ENCODE measurements at places on chromosomes 3 and 15.
A peak's percentile ranks its signal among the peaks of the same experiment; 100 is the strongest.

GRCh38 chr3:39268549-39268900 is 11.3 kb downstream of the CX3CR1 start:
- no peak for DNase-seq

DNA sequence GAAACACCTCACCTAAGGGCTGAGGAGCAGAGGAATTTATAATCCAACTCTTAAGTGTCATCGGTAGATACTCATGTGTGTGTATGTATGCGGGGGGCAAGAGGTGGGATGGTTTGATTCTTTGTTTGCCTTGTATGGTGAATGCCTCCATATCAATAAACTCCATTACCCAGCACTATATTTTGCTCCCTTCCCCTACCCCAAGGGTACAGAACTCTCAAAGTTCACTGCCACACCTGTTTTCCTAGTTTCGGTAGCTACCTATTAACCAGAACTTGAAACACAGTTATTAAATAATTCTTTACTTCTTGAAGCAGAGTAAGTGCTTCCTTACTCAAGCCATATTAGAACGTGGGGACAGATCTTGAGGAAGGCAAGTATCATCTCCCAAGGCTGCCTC is 400.8 kb upstream of the SUCLG2 start:
- DNase-seq = no peak

DNA sequence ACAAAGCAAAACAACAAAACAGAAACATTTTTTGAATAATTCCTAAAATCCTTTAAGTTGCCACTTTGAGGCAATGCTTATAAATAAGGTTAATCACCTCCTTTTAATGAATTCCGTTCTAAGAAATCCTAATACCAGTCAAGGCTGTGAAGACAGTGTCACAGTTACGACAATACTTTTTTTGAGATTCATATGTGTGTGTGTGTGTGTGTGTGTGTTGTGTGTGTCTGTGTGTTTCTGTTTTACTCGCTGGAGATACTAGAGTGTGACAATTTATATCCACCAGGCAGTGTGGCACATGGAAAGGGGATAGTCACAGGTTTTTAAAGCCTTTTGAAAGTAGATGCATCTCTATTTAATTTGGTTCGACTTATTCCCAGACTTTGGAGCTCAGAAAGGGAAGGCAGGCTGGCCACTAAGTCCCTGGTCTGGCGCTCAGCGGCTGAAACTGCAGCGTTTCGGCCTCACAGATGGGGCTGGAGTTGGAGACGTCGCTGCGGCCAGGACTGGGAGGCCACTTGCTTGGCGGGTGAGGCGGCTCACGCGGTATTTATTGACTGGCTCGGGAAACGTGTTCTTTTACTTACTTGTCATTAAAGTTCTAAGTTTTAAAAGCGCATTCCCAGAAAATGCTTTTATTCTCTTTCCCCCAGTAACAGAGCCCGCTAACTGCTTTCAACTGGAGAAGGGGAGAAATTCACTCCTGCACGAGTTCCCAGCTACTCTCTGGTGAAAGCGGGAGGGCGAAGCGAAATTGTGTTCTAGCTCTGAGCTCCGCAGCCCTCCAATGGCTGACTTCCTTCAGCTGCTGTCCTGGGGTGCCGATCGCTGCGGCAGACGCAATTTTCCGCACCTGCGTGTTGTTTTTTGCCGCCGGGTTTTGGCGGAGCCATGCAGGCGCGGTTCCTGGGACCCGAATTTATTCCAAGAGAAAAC is 13.7 kb downstream of the ZIC1 start:
- no peak for DNase-seq

- DNase-seq = no peak
Measured at GRCh38 chr15:38809621-38810020, 245.0 kb upstream of the RASGRP1 start.

GRCh38 chr15:101156061-101156460 is 95.8 kb downstream of the CHSY1 start:
- no peak for DNase-seq

DNA sequence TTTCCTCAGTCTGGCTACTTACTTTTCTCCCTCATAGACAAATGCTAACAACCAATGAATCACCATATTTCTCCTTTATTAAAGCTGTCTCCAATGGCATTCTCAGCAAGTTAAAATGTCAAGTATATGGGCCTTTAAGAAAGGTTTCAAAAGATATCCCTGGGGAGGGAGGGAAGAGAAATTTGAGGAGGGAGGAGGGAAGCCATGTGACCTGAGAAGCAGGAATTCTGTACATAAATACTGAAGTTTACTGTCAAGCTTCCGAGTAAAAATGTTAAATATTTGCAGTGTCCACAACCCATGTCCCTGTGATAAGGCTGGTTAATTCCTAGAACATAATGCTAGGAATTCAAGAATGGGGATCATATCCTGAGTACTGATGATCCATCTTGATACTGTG is 175.9 kb downstream of the CNTN4 start:
- no peak for DNase-seq

GRCh38 chr3:119084371-119085069 is 49.9 kb upstream of the IGSF11 start:
- no peak for DNase-seq

DNA sequence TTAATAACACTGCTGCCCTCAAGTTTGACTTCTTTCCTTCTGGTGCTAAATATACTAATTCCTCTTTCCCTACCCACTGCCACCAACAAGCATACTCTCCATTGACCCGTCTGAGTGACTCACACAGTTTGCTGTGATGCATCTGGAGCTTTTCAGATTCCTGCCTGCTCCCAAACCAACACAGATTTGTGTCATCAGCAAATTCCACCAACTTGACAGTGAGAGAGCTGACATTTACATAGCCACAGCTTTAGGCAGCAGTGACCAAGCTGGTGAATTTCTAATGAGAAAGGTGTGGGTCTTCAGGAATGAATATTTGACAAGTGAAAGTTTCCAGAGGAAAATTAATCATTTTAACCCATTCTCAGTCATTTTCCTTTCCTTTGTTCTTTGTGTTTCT is 96.5 kb upstream of the PRICKLE2 start:
- DNase-seq = no peak

DNA sequence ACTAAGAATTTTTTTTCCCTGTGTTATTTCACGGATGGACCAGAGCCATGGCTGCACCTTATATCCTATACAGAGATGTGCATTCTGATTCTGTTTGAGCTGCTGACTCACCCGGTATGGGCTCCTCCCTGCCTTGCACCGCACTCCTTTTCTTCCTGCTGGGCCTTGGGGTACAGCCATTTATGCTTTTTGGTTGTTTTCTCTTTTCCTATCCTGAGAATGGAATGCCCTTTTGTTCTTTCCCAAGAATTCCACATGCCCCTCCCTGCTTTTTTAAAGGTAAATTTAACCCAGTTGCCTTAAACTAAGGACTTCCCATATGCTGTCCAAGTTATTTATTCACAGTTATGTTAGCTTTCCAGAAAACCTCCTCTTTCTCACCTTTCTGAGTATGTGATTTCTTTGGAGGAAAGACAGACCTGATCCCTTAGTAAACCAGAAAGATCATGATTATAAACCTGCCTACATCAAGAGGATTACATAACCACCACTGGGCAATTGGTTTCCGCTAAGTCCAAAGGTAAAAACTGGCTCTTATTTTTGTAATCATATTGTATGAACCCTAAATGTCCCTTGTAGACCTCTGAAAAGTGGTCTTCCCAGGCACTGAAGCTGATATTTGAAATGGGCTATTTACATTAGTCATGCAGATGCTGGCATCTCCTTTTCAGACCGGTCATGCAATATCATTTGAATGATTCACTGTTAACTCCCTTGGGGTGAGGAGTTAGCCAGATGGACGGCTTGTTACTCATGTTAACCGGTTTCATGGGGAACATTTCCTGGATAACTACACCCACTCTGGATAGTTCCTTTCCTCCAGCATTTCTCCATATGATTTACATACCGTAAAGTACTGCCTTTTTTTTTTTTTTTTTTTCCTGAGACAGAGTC is 45.5 kb downstream of the TMOD3 start:
- no peak for DNase-seq

GRCh38 chr3:190070622-190071347 is 49.9 kb downstream of the P3H2 start:
- DNase-seq = no peak

- peak; percentile 33 for DNase-seq
Measured at GRCh38 chr3:143120716-143121240, 1.2 kb downstream of the CHST2 start.

DNA sequence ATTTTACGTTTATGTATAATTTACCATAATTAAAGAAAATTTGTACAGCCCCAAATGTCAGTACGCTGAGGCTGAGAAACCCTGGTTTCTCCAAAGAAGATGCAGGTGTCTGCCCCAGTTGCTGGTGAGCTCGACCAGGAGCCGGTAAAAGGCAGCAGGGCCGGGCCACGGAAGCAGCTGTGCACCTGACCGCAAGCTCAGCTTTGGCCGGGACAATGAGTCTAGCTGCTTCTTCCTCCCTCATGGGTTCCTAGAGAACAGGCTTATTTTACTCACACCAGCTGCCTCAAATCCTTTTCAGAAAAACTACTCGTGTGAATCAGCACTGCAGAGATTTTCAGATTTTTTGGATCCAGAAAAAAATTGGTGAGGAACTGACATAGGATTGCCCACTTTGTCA is 18.0 kb upstream of the ZXDC start:
- no peak for DNase-seq

GRCh38 chr15:40923551-40923950 is 5.6 kb upstream of the DLL4 start:
- no peak for DNase-seq

DNA sequence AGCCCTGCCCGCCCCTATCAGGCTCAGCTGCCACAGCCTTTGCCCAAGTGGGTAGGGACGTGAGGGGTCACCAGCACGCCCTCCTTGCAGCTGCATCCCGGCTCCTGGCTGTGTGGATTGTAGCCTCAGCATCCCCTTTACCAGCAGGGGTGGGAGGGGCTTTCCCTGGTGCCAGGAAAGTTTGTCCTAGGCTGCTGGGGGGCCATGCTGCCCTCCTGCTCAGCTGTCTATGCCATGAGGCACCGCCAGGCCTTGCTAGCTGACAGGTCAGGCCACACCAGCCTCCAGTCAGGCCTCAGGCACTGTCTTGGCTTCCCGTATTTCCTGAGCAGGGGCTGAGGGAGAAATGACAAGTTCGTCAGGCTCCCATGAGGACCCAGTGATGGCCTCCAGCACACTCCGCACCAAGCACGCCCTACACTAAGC is 32.3 kb downstream of the TKT start:
- no peak for DNase-seq

GRCh38 chr3:13194285-13195209 is 121.3 kb upstream of the IQSEC1 start:
- DNase-seq = no peak

DNA sequence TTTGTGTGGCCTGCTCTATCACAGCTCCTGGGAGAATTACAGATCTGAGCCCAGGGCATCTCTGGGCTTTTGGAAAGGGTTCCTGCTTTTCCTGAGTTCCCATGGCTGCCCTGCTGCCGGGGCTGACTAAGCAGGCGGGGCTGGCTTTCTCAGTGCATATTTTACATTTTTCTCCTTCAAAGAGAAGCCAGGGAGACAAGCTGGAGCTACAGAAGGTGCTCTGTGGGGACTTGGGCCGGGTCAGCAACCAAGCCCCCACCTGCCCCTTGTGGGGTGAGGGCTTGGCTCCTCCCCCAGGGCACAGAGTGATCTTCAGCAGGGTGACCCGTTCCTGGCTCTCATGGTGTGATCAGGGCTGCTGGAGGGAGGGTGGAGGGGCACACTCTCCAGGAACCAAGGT is 17.4 kb downstream of the ABTB1 start:
- DNase-seq = no peak

DNA sequence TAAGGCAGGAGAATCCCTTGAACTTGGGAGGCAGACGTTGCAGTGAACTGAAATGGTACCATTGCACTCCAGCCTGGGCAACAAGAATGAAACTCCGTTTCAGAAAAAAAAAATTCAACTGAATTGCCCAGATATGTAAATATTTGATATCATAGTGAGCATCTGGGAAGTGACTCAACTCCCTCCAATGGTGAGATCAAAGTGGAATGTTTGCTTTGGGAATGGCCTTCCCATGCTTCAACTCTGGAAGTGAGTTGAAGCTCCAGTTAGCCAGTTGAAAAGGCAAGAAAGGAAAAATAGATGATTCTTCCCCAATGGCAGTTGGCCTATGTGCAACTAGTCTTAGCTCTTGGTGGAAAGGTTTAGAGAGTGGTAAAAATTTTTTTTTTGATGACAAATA is 131.6 kb upstream of the CMC1 start:
- no peak for DNase-seq

- no peak for DNase-seq
Measured at GRCh38 chr15:92111291-92111690, 257.8 kb downstream of the SLCO3A1 start.

- DNase-seq = no peak
Measured at GRCh38 chr3:30804984-30805383, 89.5 kb downstream of the GADL1 start.

- no peak for DNase-seq
Measured at GRCh38 chr15:33131552-33132232, 62.8 kb downstream of the FMN1 start.

DNA sequence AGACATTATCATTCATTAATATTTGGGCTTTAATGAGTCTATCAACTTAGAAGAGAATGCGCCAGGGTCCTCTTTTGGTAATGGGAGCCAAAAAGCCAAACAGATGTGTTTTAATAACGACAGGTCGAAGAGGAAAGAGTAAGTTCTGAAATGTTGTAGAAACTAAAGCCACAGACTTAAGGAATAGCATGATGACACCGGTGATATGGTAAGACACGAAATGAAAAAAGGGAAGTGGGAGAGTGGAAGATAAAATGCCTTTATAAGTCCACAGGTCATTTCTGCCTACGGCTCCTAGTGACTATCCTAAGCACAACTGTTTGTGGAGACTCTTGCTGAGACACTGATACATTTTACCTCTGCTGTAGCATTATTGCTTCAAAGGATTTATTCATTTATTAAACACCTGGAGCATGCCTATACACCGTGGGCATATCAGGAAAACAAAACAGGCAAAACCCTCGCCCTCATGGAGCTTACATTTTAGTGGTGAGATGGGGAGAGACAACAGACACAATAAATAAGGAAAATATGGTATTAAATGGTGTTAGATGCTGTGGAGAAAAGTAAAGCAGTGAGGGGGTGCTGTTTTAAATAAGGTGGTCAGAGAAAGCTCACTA is 11.7 kb upstream of the CD47 start:
- DNase-seq = no peak

- DNase-seq = no peak
Measured at GRCh38 chr3:142904639-142905436, 16.0 kb upstream of the PCOLCE2 start.

- no peak for DNase-seq
Measured at GRCh38 chr3:58668247-58668646, 1.7 kb upstream of the FAM3D start.

GRCh38 chr3:146416366-146416765 is 53.0 kb downstream of the PLSCR2 start:
- no peak for DNase-seq

DNA sequence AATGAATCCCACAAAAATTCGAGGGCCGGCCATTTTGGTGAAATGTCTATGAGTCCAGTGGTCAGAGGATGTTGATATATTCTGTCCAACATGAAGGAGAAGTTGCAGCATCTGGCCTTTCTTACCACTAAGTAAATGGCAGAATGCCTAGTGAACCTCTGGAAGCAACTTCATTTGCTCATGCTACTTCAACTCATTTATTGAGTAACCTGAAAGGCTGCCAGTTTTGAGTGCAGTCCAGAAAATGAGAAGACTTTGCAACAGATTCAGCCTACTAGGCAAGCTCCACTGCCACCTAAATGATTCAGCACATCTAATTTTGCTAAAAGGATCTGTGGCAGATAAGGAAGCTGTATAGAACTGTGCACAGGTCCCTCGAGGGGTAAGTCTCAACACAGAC is 265.0 kb downstream of the OPA1 start:
- no peak for DNase-seq

Measured in activated CD4-positive, alpha-beta T cell treated with anti-CD3 and anti-CD28 coated beads, Interleukin-2, amount 50 U/mL, for 1 hour (primary cell).